ENCODE measurements at places on chromosomes 5 and 9.
A peak's percentile ranks its signal among the peaks of the same experiment; 100 is the strongest.

GRCh38 chr5:73280821-73281746 lies 108.1 kb downstream of the TMEM174 start:
- DNase-seq = peak; percentile 84

DNA sequence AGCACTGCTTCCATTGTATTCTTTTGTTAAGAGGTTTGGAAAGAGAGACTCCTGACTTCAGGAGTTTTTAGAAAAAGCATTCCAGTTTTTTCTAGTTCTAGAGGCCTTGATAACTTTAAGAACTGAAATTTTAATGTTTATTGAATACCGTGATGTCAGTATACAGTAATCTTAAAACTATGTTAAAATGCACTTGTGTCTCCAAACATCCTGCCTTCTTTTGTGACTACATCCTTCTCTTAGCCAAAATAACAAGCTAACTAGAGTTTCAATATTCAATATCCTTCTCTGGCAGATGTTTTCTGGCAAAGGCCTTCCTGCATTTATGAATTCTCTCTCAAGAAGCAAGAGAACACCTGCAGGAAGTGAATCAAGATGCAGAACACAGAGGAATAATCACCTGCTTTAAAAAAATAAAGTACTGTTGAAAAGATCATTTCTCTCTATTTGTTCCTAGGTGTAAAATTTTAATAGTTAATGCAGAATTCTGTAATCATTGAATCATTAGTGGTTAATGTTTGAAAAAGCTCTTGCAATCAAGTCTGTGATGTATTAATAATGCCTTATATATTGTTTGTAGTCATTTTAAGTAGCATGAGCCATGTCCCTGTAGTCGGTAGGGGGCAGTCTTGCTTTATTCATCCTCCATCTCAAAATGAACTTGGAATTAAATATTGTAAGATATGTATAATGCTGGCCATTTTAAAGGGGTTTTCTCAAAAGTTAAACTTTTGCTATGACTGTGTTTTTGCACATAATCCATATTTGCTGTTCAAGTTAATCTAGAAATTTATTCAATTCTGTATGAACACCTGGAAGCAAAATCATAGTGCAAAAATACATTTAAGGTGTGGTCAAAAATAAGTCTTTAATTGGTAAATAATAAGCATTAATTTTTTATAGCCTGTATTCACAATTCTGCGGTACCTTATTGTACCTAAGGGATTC lies 43.1 kb downstream of the NDFIP1 start:
- DNase-seq = peak; percentile 70

- DNase-seq = no peak
These were observed 7.5 kb upstream of the RMND5B start for GRCh38 chr5:178123094-178123965.

DNA sequence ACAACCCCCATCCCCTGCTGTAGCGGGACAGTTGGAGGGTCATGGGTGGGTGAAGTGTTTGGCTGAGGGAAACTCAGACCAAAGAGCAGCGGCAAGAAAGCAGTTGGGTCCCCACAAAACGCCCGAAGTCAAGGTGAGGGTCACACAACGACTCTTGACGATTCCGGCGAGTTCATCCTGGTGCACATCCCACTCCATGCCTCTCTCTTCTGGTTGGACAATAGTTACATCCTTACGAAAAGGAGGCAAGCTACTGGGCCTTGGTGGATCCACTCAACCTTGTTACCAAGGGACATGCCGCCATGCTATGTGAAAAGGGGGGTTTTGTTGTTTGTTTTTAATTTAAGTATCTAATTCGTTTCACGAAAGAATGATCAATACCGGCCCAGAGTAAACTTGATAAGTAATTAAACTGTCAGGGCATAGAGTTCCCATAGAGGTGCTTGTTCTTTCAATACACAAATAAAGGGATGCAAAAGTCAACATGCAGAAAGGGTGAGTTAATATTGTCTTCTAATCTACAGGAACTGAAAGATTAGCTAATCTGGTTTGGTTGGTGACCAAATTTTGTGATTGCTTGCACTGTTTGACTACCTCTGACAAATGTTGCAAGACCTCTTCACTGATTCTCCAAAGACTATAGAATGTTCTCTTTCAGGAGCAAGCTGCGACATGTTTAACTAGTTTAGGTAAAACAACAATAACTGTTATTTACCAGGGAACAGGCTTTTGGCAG lies 732 bp upstream of the SMIM15 start:
- DNase-seq = peak; percentile 13

- DNase-seq = no peak
These were observed 73.5 kb downstream of the BOD1 start for GRCh38 chr5:173542964-173543363.

- DNase-seq = no peak
These were observed 49.4 kb upstream of the EBF1 start for GRCh38 chr5:159149085-159149484.

All from fibroblast of skin of abdomen (primary cell).